ENCODE measurements at places on chromosomes 12 and 14. TPM values are rescaled to one million over a fixed set of nuclear protein-coding genes. Genes with fewer than 3 reads are reported as not detected.

DNA sequence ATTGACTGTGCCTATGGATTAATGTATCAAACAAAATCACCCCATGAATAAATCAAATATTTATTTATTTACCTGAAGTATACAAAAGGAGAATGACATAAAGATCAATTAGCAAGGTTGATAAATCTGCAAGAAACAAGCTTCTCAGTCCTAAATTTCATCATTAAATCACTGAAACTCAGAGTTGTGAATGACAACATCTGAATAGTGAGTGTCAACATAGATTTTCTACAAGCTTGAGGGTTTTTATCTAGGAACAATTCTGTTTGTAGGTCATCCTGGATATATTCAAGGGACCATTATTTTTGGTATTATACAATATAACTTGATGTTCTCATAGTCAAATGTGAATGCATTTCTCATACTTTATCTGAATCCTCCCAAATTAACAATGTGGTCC, 17.4 kb upstream of the KLRF1 start:
- no peaks in the 10 kb centered on the region for H3K4me1 ChIP-seq
- no peak overlapping the region for H3K27ac ChIP-seq
- DNase-seq, result no peak
- no peak overlapping the region for H3K4me3 ChIP-seq
- no peaks in the 10 kb centered on the region for H3K27me3 ChIP-seq
- H3K36me3 ChIP-seq, result no peaks in the 10 kb centered on the region

DNA sequence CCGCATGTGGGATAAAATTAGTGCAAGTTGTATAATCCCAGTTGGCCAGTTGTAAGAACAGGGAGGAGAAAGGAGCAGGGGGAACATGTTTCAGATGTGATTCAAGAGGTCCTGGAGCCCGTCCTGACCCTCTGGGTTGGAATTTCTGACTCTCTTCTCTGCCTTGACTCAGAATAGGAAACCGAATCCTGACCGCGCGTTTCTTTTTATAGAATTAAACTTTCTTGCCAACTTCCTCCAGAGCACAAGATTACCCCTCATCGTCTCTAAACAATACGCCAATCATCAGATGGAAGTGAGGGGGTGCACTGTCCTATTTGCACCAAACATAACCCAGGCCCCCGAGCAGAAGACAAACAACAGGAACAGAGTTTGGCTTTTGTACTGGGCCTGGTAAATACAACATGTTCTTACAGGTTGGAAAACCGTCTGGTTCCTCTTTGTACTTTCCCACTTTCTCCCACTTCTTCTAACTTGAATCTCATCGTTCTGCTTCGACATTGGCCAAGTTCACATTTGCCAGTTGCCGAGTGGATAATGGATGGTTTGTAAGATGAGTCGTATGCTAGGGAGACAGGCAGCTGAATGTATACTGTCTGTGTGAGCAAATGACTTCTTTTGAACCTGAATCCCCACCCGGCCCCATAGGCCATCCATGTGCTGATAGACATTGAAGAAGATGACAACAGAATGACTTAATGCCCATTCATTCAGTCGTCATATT, 42.6 kb upstream of the MED13L start:
- peaks cover 8% of the 10 kb centered on the region for H3K4me1 ChIP-seq
- H3K36me3 ChIP-seq, result no peaks in the 10 kb centered on the region
- peak overlapping the region; percentile 63 for H3K27ac ChIP-seq
- H3K4me3 ChIP-seq, result no peak overlapping the region
- DNase-seq, result no peak

GRCh38 chr12:10235761-10236631, 23.3 kb downstream of the GABARAPL1 start:
- DNase-seq, result peak; percentile 60
- H3K36me3 ChIP-seq, result no peaks in the 10 kb centered on the region
- H3K27me3 ChIP-seq, result no peaks in the 10 kb centered on the region
- H3K4me3 ChIP-seq, result no peak overlapping the region
- H3K4me1 ChIP-seq, result peaks cover 9% of the 10 kb centered on the region

GRCh38 chr12:96883571-96883970, 23.5 kb upstream of the NEDD1 start:
- H3K4me1 ChIP-seq, result no peaks in the 10 kb centered on the region
- no peaks in the 10 kb centered on the region for H3K27me3 ChIP-seq
- no peak overlapping the region for H3K27ac ChIP-seq
- no peak overlapping the region for H3K4me3 ChIP-seq

- no peak for DNase-seq
- H3K4me1 ChIP-seq, result peaks cover 7% of the 10 kb centered on the region
- H3K27me3 ChIP-seq, result no peaks in the 10 kb centered on the region
- no peaks in the 10 kb centered on the region for H3K36me3 ChIP-seq
- H3K27ac ChIP-seq, result no peak overlapping the region
- H3K4me3 ChIP-seq, result no peak overlapping the region
These were observed 5.3 kb downstream of the DNAI7 start for GRCh38 chr12:25189656-25190055.

WNT5B gene
- total RNA-seq, result 4.5 TPM

ZBTB25 gene
- total RNA-seq, result 11.2 TPM

LPAR5 gene
- 2.0 TPM for total RNA-seq

Measured in left lung (tissue), 14 donors.